ENCODE measurements at places on chromosomes 16 and 17.
A peak's percentile ranks its signal among the peaks of the same experiment; 100 is the strongest.

GRCh38 chr16:27759301-27759871 lies 209.4 kb downstream of the KATNIP start:
- DNase-seq = peak; percentile 72

GRCh38 chr17:63592797-63593196 lies 7.9 kb upstream of the TACO1 start:
- DNase-seq = no peak

DNA sequence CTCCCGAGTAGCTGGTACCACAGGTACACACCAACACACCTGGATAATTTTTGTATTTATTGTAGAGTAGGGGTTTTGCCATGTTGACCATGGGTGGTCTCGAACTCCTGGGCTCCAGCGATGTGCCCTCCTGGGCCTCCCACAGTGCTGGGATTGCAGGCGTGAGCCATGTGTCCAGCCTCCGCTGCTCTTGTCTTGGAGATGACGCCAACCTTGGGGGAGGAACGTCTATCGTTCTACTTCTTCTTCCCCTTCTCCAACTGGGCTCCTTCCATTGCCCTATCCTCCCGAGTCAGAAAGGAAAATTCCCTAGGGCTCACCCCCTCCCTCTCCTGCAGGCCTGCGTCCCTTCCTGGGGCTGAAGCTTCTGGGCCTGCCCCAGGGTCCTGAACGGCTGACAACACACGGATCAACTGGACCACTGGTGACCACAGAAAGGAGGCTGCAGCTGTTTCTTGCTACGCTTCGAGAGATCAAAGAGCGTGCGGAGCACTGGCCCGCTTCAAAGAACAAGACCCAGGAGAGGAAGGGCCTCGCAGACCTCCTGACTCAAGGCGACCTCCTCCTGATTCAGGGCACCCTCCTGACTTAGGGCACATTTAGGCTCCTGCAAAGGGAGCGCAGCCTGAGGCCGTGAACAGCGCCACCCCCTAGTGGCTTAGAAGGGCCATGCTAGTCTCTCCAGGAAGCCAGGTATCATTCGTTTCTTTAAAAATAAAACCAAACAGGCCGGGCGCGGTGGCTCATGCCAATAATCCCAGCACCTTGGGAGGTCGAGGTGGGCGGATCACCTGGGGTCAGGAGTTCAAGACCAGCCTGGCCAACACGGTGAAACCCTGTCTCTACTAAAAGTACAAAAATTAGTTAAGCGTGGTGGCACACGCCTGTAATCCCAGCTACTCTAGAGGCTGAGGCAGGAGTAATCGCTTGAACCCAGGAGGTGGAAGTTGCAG lies 48.5 kb upstream of the HELZ start:
- DNase-seq = peak; percentile 74

DNA sequence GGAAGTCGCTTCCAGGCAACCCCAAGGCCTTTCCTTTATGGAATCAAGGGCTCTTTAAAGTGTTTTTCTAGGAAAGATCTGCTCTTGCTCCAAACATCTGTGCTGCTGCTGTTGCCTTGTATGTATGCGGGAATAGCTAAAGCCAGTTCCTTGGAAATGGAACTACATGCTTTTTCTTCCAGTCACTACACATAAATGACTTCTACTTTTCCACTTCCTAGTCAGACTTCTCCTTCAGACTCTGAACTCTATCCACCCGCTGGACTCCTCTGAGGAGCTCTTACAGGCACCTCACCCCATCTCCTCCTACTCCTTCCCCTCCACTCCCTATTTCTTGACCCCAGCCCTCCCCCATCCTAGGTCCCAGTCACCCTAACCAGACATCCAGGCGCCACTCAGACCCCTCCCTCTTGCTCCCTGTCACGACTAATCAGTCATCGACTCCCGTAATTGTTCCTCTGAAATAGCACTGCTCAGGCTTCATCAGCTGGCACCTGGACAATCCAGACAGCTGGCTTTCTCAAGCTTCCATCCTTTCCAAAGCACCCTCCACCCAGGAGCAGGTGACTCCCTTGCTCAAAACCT lies 15.0 kb upstream of the PEMT start:
- DNase-seq = no peak

DNA sequence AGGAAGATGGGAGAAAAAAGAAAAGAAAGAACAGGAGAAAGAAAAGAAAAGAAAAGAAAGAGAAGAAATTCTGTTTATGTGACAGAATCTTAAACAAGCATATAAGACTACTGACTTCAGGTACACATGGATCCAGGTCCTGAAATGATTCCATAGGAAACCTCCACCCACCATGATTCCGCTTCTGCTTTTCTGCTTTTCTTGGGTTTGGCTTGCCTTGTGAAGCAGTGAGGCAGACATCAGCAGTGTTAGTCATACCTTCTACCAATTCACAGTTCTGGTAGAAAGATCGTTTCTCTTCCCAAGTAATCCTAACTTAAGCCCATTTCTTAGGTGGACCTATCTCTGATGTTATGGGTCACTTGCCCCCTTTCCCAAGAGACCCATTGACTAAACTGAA lies 660.1 kb upstream of the RBFOX1 start:
- no peak for DNase-seq

GRCh38 chr17:42270596-42270995 lies 5.6 kb downstream of the STAT5B start:
- DNase-seq = no peak

DNA sequence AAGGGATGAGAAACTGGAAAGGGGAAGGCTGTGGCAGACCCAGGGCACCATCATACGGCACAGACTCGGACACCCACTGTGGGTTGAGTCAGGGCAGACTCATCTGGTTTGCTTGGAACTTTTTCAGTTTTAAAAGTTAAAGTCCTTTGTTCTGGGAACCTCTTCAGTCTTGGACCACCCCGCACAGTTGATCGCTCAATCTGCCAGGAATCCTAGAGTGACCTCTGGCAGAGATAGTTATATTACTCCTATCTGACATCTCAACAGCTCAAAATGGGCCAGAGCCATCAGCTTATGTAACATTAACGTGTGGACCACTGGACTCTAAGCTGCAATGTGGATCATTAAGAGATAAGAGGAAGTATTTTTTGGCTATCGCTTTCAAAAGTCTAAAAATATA lies 164.3 kb downstream of the ABCA8 start:
- no peak for DNase-seq

- DNase-seq = no peak
These were observed 2292.8 kb downstream of the TP53TG3F start for GRCh38 chr16:35752012-35752772.

GRCh38 chr17:13749891-13750235 lies 148.1 kb upstream of the HS3ST3A1 start:
- DNase-seq = no peak

GRCh38 chr17:64226132-64226531 lies 36.9 kb downstream of the TEX2 start:
- DNase-seq = no peak

DNA sequence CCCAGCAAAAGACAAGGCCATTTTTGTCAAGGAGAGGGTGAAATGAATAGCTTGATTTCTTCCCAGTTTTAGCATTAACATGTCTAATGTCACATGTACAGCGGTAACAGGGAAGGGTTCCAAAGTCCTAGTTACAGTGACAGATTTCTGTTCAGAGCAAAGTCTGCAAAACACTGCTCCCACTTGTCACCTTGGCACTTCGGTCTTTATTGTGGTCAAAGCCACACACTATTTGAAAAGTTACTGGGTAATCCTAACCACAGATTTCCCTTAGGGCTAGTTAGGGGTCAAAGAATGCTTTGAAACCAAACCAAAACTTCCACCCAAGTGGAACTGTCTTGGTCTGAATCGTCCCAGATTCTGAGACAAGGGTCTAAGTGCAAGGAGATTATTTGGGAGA lies 455.6 kb downstream of the HS3ST3B1 start:
- no peak for DNase-seq

DNA sequence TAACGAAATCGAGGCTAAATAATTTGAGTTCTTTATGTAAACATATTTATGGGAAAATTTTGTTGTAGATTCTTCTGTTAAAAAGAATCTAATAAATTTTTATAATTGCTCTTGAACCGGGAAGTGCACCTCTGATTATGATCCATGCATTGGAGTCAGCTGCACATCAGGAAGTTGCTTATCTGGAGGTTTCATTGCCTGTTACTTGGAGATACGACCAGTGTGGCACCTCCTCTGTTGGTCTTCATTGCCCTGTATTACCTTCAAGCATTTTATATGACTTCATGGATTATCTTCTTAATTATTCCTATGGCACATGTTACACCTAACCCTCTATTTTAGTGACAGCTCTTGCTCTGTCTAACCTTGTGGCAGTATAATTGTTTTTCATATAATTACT lies 312.6 kb upstream of the TBX2 start:
- DNase-seq = no peak

- DNase-seq = no peak
These were observed 1.6 kb downstream of the TMC8 start for GRCh38 chr17:78132084-78132676.

GRCh38 chr17:75832652-75833400 lies 11.4 kb downstream of the UNC13D start:
- no peak for DNase-seq

GRCh38 chr17:17710728-17711541 lies 29.7 kb downstream of the RAI1 start:
- peak; percentile 91 for DNase-seq

- no peak for DNase-seq
These were observed 10.2 kb downstream of the ENDOV start for GRCh38 chr17:80424878-80425765.

DNA sequence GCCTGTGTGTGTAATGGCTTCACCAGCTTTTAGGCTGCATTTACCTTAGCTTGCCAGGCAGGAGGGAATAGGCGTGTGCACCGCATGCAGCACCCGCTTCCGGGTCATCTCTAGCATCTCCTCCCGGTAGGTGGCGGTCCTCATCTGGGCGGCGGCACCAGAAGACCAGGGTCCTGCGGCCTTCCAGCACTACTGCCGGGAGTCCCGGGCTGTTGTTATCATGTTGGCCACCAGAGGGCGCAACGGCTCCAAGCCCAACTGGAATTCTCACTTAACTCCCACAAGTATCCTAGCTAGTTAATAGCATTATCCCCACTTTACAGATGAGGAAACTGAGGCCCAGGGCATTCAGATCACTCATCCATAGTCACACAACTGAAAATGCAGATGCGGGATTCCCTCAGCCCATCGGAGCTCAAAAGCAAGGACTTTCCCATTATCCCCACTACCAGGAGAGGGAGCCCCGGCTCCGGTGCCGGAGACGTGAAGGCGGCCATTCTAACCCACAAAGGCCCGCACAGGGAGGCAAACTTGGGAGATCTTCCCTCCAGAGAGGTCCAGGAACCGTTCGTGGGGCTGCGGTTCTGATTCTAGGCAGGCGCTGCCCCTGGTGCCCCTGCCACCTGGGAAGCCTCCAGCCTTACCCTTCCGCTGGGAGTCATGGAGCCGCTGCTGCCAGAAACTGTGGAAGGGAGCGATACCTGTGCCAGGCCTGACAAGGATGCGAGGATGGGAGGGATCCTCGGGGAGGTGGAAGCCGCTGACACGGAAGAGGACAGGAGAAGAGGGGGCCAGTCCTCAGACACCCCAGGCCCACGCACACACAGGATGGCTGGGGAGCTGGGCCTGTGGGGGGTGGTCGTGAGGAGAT lies 23.9 kb downstream of the LGALS9 start:
- peak; percentile 77 for DNase-seq

DNA sequence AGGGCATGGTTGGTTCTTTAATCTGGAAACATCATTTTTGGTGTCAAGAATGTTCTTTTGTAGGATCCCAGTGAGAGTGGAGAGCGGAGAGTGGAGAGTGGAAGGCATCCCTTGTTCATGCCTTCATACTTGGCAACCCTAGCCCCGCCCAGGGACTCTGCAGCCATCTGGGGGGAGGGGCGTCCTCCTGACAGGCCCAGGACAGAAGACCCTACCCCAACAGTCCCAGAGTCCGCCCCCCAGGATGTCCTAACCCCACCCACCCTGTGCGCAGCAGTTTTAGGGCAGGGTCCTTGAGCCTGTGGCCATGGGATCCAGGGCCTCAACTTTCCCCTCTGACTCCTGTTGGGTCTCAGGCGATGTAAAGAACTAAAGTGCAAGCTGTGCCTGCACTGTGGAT lies 4.5 kb downstream of the SLC26A11 start:
- no peak for DNase-seq

DNA sequence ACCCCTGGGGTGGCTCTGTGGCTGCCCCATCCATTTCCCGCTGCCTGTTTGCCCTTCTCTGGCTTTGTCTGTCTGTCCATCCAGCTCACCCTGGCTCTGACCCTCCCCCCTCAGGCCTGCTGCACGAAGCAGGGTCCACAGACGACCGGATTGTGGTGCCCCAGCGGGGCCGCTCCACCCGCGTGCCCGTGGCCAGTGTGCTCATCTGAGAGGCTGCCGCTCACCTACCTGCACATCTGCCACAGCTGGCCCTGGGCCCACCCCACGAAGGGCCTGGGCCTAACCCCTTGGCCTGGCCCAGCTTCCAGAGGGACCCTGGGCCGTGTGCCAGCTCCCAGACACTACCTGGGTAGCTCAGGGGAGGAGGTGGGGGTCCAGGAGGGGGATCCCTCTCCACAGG lies 761 bp upstream of the LAT start:
- no peak for DNase-seq

- no peak for DNase-seq
These were observed 45.4 kb downstream of the CDH1 start for GRCh38 chr16:68782198-68783174.

DNA sequence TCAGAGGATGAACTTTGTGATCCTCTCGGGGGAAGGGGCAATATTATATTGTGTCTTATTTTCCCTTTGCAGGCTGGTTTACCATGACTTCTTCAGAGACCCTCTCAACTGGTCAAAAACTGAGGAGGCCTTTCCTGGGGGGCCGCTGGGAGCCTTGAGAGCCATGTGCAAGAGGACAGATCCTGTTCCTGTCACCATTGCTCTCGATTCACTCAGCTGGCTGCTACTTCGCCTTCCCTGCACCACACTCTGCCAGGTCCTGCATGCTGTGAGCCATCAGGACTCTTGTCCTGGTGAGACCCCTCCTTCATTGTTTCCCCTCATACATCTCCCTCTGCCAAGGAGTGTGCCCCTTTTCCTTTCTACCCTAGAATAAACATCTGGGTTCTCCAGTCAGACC lies 2.5 kb downstream of the ELP5 start:
- DNase-seq = no peak

GRCh38 chr16:88003736-88004135 lies 52.5 kb downstream of the BANP start:
- DNase-seq = no peak

- DNase-seq = peak; percentile 40
These were observed 50.3 kb downstream of the KSR1 start for GRCh38 chr17:27506348-27507218.

- no peak for DNase-seq
These were observed 57.3 kb downstream of the TEX2 start for GRCh38 chr17:64205804-64206203.

- no peak for DNase-seq
These were observed 20.1 kb downstream of the CHMP1A start for GRCh38 chr16:89637379-89637778.

DNA sequence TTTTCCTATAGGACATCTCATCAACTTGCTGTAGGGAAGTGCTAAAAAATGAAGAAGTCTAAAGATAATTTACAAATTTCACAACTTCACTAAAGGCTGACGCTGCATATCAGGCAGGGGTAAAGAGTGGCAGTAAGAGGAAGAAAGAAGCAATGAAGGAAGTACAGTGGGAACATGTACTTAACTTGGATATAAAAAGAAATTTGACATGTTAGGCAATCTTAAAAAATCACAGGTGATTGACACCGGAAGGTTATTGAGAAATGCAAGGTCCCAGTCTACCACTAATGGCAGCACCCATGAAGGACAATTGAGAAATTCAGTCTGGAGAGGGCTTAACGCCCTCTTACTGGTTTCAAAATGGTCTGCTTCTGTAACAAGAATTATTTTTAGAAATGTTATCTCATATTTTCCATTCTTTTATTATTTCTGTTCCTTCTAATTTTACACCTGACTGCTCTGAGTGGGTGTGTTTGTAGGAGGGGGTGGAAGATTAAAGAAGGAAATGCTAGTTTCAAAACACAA lies 358.1 kb downstream of the KCNJ2 start:
- DNase-seq = no peak

GRCh38 chr17:17590883-17591354 lies 589 bp downstream of the PEMT start:
- DNase-seq = no peak
